ENCODE measurements at places on chromosomes 2 and 18. TPM values are rescaled to one million over a fixed set of nuclear protein-coding genes. Genes with fewer than 3 reads are reported as not detected.
A peak's percentile ranks its signal among the peaks of the same experiment; 100 is the strongest.

Gene KIAA2012
- not detected for total RNA-seq

Gene FN1
- 56.0 TPM for total RNA-seq

Gene ODC1
- total RNA-seq, result 48.3 TPM

Gene NEURL3
- total RNA-seq, result not detected

Gene NYAP2
- total RNA-seq, result not detected

Gene CYS1
- 0.07 TPM for total RNA-seq

DNA sequence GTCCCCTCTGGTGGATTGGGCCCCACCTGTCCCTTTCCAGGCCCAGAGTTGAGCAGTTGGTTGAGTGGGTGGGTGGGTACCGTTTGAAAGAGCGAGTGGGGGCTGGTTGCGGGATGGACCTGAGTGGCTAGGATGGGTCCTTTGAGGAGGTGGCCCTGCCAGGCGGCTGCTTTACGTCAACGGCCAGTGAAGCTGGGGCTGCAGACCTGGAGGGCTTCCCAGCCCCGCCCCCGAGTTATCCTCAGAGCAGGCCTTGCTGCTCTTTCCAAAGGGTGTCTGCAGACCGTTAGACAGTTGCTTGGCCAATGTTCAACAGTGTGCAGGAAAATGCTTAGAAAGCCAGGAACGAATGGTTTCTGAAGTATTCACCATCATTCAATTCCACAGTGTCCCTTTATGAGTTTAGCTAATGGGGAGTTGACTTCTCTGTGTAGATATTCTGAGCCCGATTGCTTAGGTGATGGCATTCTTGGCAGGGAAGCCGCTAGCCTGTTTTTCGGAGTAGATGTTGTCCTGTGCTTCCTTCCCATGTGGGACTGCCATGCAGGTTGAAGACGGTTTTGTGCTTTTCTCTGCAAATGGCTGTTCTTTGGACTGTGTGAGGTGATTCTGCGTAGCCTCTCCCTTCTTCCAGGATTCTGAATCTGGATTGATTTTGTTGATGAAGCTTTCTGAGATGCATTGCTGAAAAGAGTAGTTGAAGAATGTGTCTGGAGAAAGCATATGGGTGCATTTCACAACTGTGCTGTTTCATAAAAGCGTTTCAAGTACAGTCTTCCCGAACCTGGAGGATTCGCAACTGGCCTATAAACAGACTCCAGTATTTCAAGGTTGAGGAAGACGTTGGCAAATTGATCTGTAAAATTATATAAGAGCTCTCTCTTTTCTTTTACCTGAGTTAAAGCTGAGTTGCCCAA is 45.8 kb downstream of the LDLRAD4 start:
- H3K4me1 ChIP-seq, result 0 out of 2 replicates have a peak, but pooled peaks cover 2% of the 10 kb centered on the region
- no peaks in the 10 kb centered on the region for H3K27me3 ChIP-seq
- no peak overlapping the region for H3K27ac ChIP-seq
- H3K4me3 ChIP-seq, result no peak overlapping the region
- no peaks in the 10 kb centered on the region for H3K36me3 ChIP-seq

- no peaks in the 10 kb centered on the region for H3K36me3 ChIP-seq
- H3K27me3 ChIP-seq, result peaks cover 36% of the 10 kb centered on the region
- H3K4me1 ChIP-seq, result no peaks in the 10 kb centered on the region
Observed at GRCh38 chr18:57445488-57446319, 10.5 kb downstream of the ONECUT2 start.

DNA sequence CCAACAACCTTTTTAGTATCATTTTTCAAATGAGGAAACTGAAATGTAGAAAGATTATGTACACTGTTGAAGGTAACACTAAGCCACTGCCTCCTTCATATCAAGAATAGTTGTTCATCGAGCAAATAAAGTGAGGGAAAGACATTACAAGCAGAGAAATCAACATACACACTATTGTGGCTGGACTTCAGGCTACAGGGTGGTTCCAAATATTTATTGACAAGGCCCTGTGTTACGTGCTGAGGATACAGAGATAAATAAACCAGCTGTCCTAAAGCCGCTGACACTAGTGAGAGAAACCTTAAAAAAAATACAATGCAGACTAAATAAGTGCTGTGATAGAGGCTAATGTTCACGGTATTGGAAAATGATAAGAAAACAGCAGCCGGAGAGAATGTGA is 1.9 kb upstream of the LNPK start:
- H3K4me1 ChIP-seq, result no peaks in the 10 kb centered on the region
- DNase-seq, result no peak
- H3K36me3 ChIP-seq, result no peaks in the 10 kb centered on the region
- no peak overlapping the region for H3K27ac ChIP-seq
- H3K4me3 ChIP-seq, result no peak overlapping the region

GRCh38 chr2:162731917-162732804 is 106.4 kb downstream of the KCNH7 start:
- H3K36me3 ChIP-seq, result no peaks in the 10 kb centered on the region
- no peak overlapping the region for H3K4me3 ChIP-seq

GRCh38 chr18:11154368-11154989 is 5.1 kb upstream of the PIEZO2 start:
- H3K4me1 ChIP-seq, result peaks cover 9% of the 10 kb centered on the region
- H3K27me3 ChIP-seq, result no peaks in the 10 kb centered on the region
- H3K4me3 ChIP-seq, result no peak overlapping the region
- H3K36me3 ChIP-seq, result no peaks in the 10 kb centered on the region
- no peak for DNase-seq
- no peak overlapping the region for H3K27ac ChIP-seq

DNA sequence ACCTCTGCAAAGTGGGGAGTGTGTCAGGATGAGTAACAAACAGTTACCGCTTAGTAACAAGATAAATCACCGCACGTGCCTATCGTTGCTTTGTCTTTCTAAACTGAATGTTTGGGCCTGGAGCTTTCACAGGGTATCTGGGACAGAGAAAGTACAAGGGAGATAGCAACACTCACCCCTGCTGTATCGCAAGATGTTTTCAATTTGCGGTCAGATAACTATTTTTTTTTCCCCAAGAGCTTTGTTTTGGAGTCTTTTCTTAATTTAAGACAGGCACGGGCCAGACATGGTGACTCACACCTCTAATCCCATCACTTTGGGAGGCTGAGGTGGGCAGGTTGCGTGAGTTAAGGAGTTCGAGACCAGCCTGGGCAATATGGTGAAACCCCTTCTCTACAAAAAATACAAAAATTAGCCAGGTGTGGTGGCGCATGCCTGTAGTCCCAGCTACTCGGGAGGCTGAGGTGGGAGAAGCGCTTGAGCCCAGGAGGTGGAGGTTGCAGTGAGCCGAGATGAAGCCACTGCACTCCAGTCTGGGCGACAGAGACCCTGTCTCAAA is 146.6 kb downstream of the GBX2 start:
- H3K36me3 ChIP-seq, result 0 out of 2 replicates have a peak, but pooled peaks cover 5% of the 10 kb centered on the region
- no peak overlapping the region for H3K27ac ChIP-seq
- DNase-seq, result no peak
- no peaks in the 10 kb centered on the region for H3K27me3 ChIP-seq
- peaks cover under 1% of the 10 kb centered on the region for H3K4me1 ChIP-seq

DNA sequence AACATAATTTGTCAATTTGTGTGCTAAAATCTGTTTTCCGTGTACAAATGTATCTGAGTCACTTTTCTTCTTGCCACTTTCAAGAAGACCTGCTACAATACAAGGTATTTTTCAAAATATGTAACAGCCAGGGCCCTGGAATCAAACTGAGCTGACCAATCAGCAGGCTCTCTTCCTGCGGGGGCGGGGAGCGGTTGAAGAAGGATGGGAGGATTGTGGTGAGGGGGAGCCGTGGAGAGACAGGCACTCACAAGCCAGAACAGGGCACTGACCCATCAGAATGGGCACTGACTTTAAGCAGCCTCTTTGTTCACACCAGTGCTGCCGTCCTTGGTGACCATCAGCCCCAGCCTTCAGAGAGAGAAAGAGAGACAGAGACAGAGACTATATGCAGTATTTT is 40.6 kb upstream of the CCNYL1 start:
- no peaks in the 10 kb centered on the region for H3K27me3 ChIP-seq
- H3K4me3 ChIP-seq, result peak overlapping the region; percentile 61
- peak; percentile 61 for DNase-seq
- H3K27ac ChIP-seq, result no peak overlapping the region
- H3K36me3 ChIP-seq, result no peaks in the 10 kb centered on the region

DNA sequence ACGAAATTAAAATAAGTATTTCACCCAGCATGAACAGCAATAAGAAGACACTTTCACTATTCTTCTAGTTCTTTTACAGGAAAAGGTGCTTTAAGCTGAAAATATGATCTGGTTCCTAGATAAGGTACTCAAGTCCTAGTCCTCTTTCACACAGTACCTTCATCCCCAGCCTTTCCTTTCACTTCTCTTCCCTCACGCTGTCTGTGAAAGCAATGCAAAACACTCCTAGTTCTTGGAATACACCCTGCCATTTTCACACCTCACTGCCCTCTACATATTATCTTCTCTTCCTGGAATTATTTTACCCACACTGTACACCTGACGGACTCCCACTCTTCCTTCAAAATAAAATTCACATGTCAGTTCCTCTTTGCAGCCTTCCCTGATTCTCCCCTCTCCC is 82.9 kb downstream of the DNAH7 start:
- no peaks in the 10 kb centered on the region for H3K27me3 ChIP-seq
- H3K36me3 ChIP-seq, result no peaks in the 10 kb centered on the region

DNA sequence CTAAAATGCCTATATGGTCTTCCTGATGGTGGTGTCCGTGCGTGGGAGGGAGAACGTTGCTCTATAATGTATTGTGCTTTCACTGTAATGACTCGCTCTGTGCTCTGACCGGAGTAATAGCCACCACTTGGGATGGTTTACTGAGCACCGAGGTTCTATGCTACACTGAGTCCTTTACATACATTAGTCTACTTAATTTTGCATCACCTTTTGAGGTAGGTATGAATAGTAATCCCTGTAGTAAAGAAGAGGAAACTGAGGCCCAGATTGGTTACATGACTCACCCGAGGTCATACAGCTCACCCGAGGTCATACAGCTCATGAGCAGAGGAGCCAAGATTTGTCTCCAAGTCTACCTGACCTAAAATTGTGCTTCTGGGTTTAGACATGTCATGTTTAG is 79.5 kb downstream of the ARMC9 start:
- H3K4me3 ChIP-seq, result no peak overlapping the region
- no peak overlapping the region for H3K27ac ChIP-seq
- H3K36me3 ChIP-seq, result peaks cover 63% of the 10 kb centered on the region
- DNase-seq, result no peak

DNA sequence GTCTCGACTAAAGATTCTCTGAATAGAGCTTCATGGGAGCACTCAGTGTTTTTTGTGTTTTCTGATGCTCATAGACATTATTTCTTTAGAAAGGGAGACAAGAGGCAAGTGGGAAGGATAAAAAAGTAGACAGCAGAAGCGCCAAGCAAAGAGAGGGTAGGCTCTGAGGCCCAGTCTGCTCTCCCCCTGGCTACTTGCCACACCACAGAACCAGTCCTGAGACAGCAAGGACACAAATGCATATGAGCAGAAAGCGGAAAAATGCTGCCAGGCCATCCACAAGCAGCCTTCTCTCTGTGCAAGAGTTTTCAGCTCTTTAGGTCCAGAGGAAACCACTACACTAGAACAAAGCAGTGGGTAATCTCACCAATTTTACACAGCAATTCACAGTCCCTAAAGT is 285.4 kb downstream of the ZNF521 start:
- H3K4me3 ChIP-seq, result no peak overlapping the region
- no peaks in the 10 kb centered on the region for H3K27me3 ChIP-seq
- no peak for DNase-seq
- H3K27ac ChIP-seq, result no peak overlapping the region
- no peaks in the 10 kb centered on the region for H3K36me3 ChIP-seq

DNA sequence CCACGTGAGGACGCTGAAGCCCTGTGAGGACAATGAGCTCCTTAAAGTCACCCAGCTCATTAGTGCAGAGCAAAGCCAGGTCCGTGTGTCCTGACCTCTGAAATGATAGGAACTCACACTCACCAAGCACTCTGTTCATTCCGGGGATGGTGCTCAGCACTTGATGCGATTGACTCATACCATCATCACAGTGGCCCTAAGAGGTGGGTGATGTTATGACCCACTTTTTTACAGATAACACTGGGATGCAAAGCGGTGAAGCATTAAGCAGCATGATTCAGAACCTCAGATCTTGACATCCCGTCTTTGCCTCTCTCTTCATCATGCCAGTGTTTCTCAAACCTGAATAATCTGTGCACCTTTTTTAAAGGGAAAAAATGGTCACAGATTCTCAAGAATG is 234.8 kb downstream of the ALPK2 start:
- no peak overlapping the region for H3K27ac ChIP-seq
- no peak overlapping the region for H3K4me3 ChIP-seq
- DNase-seq, result peak; percentile 9
- H3K27me3 ChIP-seq, result no peaks in the 10 kb centered on the region
- no peaks in the 10 kb centered on the region for H3K4me1 ChIP-seq

GRCh38 chr2:111535404-111535803 is 348.6 kb downstream of the ANAPC1 start:
- no peak overlapping the region for H3K4me3 ChIP-seq
- DNase-seq, result no peak
- H3K36me3 ChIP-seq, result peaks cover 20% of the 10 kb centered on the region
- H3K4me1 ChIP-seq, result peaks cover 2% of the 10 kb centered on the region

- H3K4me3 ChIP-seq, result no peak overlapping the region
- no peak overlapping the region for H3K27ac ChIP-seq
- H3K4me1 ChIP-seq, result no peaks in the 10 kb centered on the region
- DNase-seq, result no peak
- peaks cover 4% of the 10 kb centered on the region for H3K27me3 ChIP-seq
Observed at GRCh38 chr2:23381084-23381483, 3.9 kb upstream of the KLHL29 start.

DNA sequence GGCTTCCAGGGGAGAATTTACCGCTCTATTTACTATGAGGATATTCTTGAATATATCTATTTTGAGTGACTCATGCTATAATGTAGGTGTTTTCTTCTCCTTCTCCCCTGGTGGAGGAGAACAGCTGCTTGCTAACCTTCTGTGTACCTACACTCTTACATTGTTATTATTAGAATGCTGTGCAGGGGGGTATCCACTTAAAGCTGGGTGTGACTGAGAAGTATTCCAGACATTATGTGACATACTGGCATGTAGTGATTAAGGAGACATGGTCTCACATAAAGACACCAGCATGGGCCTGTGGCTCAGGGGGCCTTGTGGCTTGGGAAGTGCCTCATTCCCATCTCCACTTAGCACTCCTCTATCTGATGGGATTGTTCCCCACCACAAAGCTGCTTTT is 287.9 kb downstream of the PTPRM start:
- no peaks in the 10 kb centered on the region for H3K4me1 ChIP-seq
- no peak overlapping the region for H3K27ac ChIP-seq
- H3K27me3 ChIP-seq, result no peaks in the 10 kb centered on the region
- no peak for DNase-seq
- H3K4me3 ChIP-seq, result no peak overlapping the region

- no peak for DNase-seq
- H3K27me3 ChIP-seq, result no peaks in the 10 kb centered on the region
- no peak overlapping the region for H3K4me3 ChIP-seq
- H3K4me1 ChIP-seq, result no peaks in the 10 kb centered on the region
- no peak overlapping the region for H3K27ac ChIP-seq
- peaks cover 16% of the 10 kb centered on the region for H3K36me3 ChIP-seq
Observed at GRCh38 chr2:179107737-179108136, 57.8 kb upstream of the CCDC141 start.

- no peak overlapping the region for H3K27ac ChIP-seq
- no peaks in the 10 kb centered on the region for H3K27me3 ChIP-seq
- H3K4me1 ChIP-seq, result no peaks in the 10 kb centered on the region
- DNase-seq, result no peak
- no peaks in the 10 kb centered on the region for H3K36me3 ChIP-seq
Observed at GRCh38 chr18:57915248-57915647, 112.1 kb upstream of the ATP8B1 start.

- H3K36me3 ChIP-seq, result peaks cover 6% of the 10 kb centered on the region
- H3K27ac ChIP-seq, result no peak overlapping the region
- no peak overlapping the region for H3K4me3 ChIP-seq
- DNase-seq, result no peak
- H3K27me3 ChIP-seq, result no peaks in the 10 kb centered on the region
Observed at GRCh38 chr2:203756161-203756560, 49.7 kb downstream of the CD28 start.

- no peak for DNase-seq
- H3K27me3 ChIP-seq, result no peaks in the 10 kb centered on the region
- H3K4me3 ChIP-seq, result no peak overlapping the region
- peaks cover 4% of the 10 kb centered on the region for H3K36me3 ChIP-seq
- no peak overlapping the region for H3K27ac ChIP-seq
Observed at GRCh38 chr2:53452957-53453748, 314.5 kb upstream of the CHAC2 start.

Data from H9 (cell line).